Retina (tissue), 1 donor: ENCODE measurements at places on chromosomes 1 and 21.

- DNase-seq: no peak
Observed at GRCh38 chr1:35085421-35085820, 6.2 kb downstream of the ZMYM1 start.

- no peak for DNase-seq
Observed at GRCh38 chr1:203037509-203038190, 11.4 kb downstream of the PPFIA4 start.

DNA sequence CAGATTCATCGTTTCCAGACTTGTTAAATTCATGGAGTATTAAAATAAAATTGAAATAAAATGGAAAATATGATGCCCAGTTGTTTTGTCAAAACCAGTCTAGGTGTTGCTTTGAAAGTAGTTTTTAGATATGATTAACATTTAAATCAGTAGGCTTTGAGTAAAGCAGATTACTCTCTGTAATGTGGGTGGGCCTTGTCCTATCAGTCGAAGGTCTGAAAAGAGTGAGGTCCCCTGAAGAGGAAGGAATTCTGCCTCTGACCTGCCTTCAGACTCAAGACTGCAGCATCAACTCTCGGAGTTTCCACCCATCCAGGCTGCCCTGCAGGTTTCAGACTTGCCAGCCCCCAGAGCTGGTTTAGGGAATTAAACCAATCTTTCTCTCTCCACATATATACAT, 36.2 kb downstream of the C21orf91 start:
- no peak for DNase-seq

- DNase-seq: no peak
Observed at GRCh38 chr1:215084621-215085020, 2.1 kb downstream of the KCNK2 start.

- DNase-seq: peak; percentile 48
Observed at GRCh38 chr1:209601809-209602657, 18.5 kb downstream of the CAMK1G start.

DNA sequence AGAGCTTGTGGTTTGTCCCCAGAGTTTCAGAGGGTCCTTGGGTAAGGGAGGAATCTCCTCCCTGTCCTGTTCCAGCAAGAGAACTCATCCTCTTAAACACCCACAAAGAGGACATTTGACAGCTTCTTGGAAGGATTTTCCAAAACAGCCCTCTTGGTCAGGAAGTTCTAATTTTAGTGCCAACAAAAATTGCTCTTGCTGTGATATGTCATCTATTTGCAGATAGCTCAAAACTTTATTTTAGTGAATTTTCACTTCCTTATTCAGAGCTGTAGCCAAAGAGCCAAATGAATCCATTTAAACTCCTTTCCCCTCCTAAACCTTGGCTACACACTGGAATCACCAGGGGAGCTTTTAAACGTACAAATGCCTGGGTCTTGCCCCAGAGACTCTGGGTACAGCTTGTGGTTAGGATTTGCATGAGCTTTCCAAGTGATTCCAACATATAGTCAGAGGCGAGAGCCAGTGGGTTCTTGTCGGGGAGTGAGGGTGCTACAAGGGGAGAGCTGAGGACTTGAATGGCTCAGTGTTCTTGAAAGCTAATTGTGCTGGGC, 11.8 kb upstream of the RASSF5 start:
- DNase-seq: no peak

DNA sequence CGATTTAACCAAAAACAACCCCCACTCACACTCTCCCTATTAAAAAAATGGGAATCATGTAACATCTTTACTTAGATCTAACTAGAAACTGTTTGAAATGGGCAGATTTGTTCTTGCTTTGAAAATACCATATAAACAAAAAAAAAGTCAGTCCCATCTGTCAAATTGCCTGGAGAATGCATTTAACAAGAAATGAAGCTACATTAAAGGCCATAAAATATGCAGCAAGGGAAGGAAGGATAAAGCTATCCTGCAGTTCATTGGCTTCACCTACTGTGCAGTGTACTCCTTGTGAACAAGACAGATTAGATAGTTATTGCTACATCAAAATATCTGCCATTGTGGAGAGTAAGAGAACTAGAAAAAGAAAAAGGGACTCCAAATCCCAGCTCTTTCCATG, 160.5 kb downstream of the LRRC7 start:
- no peak for DNase-seq

DNA sequence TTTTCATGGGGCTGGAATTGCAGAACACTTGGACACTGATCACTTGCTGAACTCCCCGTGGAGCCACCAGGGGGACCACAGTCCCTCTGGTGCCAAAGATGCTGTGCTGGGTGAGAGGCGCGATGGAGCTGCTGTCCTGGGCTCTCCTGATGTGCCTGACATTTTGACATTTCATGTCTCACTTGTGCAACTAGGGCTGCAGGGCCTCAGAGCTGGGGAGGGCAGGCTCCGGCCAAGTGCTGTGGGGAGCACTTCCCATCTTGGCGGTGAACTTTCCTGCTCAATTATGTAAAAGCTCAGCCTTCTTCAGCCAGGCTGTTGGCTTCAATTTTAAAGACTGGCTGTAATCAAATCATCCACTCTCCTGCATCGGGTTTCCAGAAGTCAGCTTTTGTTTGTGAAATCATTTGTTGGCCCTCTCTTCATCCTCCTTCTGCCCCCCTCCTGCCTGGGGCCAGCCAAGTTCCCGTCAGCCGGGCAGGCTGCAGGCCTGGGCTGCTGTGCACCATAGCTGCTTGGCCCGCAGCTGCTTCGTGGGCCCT, 36.8 kb downstream of the KCNAB2 start:
- DNase-seq: peak; percentile 55

DNA sequence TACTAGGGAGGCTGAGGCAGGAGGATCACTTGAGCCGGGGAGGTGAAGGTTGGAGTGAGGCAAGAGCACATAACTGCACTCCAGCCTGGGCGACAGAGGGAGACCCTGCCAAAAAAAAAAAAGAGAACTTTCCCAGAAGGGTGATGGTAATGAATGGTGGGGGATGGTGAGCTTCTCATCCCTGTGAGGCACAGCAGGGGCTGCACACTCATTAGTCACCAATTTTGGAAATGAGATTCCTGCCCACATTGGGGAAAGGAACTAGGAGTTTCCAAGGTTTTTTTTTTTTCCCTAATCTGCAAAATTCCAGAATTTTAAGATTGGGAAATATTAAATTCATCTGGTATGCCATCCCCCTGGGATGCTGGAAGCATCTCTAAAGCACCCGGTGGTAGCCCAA, 50.2 kb upstream of the SSBP3 start:
- DNase-seq: no peak

GRCh38 chr1:247286134-247286670, 30.3 kb downstream of the VN1R5 start:
- DNase-seq: no peak

DNA sequence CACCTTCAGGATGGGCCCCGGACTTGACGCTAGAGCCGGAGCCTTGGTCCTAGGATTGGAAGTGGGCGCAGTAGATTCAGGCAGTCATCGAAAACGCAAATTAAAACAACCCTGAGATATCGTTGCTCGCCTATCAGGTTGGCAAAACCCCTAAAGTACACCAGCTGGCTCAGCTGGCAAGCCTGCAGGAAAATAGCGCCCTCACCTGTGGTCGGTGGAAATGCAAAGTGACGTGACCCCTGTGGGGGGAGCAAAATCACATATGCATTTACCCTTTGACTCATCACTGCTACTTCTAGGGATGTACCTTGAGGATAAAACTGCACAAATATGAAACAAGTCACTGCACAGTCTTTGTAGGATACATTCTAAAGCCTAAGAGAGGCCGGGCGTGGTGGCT, 170.3 kb upstream of the TMEM51 start:
- DNase-seq: no peak

- peak; percentile 85 for DNase-seq
Observed at GRCh38 chr1:12477936-12478611, 139.9 kb downstream of the DHRS3 start.

GRCh38 chr1:60809204-60809980, 273.0 kb upstream of the NFIA start:
- peak; percentile 50 for DNase-seq

DNA sequence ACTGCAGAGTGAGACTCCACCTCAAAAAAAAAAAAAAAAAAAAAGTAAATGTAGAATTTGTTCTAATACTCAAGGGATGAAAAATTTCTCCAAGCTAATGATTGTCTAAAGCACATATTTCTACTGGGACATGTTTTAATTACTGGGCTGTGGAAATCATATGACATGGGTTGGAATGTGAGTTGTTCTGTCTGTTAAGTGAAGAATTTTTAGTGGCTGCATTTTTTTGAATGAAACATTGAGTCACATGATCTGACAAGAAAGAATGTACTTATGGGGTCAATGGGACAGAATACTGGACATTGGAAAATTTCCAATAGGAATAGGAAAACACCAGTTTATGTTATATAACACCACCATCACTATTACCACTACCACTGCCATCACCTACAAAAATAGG, 123.8 kb upstream of the IVNS1ABP start:
- no peak for DNase-seq

GRCh38 chr1:184791550-184791900, 36.9 kb upstream of the EDEM3 start:
- DNase-seq: no peak

GRCh38 chr1:209774592-209774991, 9.8 kb downstream of the C1orf74 start:
- DNase-seq: no peak

GRCh38 chr1:35369922-35370671, 101.6 kb downstream of the ZMYM4 start:
- peak; percentile 2 for DNase-seq

DNA sequence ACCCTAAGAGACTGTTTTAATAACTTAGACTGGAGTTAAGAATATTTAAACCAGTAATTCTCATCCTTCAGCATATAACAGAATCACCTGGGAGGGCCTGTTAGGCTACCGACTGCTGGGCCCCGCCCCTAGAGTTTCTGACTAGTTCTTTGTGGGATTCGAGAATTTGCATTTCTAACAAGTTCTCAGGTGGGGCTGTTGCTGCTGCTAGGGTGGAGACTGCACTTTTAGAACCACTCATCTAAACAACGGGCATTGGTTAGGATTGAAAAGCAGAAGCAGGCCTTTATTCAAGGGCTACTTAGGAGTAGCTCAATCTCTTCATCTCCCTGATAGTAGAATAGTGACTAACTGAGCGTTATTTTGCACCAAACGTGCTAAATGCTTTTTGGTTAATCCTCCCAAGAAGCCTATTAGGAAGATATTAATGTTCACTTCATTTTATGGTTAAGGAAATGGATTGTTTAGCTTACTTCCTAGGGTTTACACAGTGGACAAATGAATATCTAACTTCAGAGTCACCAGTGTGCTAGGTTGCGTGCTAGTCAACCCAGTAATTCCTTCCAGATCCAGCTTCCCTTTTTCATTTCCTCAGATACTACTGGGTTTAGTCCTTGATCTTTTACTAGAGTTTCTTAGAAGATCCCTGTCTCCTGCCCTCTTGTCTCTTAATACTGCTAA, 31.1 kb upstream of the UAP1 start:
- DNase-seq: no peak

DNA sequence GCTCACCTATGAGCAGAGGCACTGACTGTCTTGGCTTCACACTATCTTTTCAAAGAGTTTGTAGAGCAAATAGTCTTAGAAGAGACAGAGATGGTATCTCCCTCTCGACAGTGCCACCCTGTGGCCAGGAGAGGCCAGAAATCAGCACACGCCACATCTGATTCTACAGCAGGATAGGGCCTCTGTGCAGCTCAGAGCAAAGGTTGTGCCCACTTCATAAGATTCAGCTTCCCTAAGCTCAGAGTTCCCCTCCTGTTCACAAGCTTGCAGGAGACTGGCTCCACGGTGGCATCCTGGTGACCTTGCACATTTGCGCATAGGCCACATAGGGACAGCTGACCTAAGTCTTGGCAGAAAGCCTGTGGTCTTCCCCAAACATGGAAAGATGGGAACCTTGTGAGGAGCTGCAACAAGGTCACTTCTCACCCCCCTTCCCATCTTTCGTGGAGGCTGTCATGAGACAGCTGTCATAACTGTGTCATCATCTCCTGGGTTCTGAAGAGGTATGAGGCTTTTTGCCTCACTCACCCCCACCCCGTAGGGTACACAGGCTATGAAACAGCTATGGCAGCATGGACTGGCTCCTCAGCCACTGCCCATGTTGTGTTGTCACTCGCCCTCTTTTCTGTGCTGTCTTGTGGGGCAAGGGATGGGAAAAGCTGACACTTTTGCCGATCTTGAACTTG, 3.0 kb downstream of the ITLN2 start:
- DNase-seq: peak; percentile 52

DNA sequence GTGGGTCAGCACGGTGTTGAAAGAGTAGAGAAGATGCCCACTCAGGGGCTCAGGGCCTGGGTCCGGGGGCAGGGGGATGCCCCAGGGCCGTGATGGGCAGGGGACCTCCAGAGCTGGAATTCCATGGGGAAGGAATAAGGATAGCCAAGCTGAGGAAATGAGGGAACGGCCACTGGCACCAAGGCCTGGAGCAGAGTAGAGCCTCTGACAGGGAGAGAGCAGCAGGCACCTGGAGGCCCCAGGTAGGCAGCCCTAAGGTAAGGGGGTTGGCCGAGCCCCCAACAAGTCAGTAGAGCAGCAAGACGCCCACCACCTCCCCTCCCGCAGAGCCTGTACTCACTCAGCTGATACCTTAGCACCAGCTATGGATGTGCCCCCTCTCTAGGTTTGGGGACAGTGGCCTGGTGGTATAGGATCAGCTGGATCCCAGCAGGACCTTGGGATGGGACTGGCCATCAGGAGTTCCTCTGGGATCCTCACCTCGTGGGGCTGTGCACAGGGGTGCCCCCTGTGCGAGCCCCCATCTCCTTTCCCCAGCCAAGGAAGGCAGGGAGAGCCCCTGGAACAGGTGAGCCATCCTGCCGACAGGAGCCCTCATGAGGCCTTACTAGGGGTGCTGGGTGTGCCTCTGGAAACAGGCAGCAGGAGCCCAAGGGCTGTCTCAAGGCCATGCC, 21.0 kb upstream of the ARF1 start:
- no peak for DNase-seq

DNA sequence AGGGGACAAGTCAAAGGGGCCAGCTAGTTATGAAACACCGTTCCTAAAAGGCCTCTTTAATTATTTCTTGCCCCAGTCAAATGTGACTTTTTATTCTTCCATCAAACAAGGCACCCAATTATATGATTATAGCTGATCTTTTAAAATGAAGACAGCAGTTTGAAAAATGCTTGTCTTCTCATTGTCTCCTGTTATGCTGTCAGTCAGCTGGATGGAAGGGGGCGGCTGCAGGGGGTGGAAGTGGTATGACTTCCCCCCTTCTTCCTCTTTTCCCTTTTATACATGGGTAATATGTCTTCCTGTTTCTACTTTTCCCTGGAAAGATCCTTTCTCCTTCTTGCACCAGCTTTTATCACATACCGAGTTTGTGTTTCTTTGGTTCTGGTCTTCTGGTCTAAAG, 25.8 kb upstream of the KCNA10 start:
- DNase-seq: no peak

- no peak for DNase-seq
Observed at GRCh38 chr1:64826991-64827390, 82.1 kb downstream of the RAVER2 start.

- DNase-seq: no peak
Observed at GRCh38 chr1:226678251-226678650, 60.8 kb downstream of the ITPKB start.

GRCh38 chr1:5649795-5650194, 342.4 kb downstream of the NPHP4 start:
- no peak for DNase-seq

GRCh38 chr1:193234530-193234929, 48.1 kb upstream of the B3GALT2 start:
- DNase-seq: no peak

GRCh38 chr1:81174811-81175476, 625.8 kb upstream of the ADGRL2 start:
- DNase-seq: no peak
